T-cell (primary cell): ENCODE measurements at places on chromosomes 1 and 21.

GRCh38 chr1:10973552-10973951 is 38.9 kb upstream of the TARDBP start:
- DNase-seq: no peak

GRCh38 chr1:226877669-226878068 is 7.3 kb downstream of the PSEN2 start:
- DNase-seq: no peak

DNA sequence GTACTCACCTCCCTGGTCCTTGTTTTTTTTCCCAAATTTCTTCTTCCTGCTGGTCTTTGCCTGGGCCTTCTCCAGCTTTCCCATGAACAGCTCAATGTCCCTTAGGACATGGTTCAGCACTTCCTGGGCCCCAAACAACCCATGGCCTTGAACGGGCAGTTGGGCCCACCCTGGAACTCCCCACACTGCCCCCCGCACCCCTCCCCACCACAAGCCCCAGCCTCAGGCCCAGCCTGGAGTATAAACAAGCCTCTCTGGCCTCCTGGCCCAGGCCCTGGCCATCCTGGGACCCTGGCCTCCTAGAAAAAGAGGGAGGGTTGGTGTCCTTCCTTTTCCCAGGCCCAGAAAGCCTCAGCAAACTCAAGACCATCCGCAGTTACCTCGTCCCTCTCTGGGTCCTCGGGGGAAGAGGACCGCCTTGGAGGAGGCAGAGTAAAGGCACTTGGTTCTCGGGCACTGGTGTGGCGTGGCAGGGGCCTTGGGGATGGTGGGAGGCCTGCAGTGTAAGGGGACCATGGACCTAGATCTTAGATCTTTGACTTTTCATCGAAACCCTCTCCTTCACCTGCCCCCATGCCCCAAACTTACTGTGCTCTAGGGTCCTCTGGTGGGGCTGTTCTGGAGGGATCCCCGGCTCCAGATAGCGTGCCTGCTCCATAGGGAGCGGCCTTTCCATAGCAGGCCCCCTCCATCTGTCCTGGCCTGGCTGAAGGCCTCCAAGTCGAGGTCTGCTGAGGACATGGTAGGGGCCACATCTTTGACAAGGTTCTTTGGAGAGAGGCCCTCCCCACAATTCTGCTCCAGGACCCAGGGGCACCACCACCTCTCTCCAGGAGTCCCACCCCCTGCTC is 5.6 kb downstream of the EPS8L3 start:
- DNase-seq: no peak

DNA sequence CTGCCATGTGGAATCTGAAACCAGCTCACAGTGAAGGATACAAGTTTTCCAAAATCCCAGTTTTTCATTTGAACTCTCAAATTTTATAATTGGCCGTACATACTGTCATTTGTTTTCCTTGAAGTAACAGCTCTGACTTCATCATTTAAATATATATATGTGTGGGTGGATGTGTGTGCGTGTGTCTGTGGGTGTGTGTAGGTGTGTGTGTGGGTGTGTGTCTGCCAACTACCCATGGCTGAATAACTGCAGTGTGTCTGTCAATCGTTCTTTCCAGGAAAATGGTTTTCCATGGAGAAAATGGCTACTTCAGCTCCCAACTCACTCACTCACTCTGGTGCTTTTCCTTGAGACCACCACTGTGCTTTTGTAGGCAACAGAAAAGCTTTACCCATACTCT is 169.0 kb downstream of the PLPP3 start:
- no peak for DNase-seq

- no peak for DNase-seq
These were observed 34.0 kb upstream of the GADD45A start for GRCh38 chr1:67651031-67651430.

DNA sequence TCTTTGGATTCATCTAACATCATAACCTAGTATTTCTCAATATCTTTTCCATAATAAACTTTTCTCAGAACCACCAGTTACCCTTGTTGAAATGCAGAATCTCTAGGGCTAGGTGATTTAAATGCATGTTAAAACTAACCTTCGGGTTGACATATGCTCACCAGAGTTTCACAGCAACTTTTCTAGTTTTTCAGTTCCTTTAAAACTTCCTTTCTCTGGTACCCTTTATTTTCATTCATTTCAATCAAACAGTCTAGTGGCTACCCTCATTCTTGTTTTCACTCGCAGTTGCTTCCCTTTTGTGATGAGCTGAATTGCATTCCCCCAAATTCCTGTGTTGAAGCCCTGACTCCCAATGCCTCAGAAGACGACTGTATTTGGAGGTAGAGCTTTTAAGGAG is 712.8 kb upstream of the CHRM3 start:
- DNase-seq: no peak

DNA sequence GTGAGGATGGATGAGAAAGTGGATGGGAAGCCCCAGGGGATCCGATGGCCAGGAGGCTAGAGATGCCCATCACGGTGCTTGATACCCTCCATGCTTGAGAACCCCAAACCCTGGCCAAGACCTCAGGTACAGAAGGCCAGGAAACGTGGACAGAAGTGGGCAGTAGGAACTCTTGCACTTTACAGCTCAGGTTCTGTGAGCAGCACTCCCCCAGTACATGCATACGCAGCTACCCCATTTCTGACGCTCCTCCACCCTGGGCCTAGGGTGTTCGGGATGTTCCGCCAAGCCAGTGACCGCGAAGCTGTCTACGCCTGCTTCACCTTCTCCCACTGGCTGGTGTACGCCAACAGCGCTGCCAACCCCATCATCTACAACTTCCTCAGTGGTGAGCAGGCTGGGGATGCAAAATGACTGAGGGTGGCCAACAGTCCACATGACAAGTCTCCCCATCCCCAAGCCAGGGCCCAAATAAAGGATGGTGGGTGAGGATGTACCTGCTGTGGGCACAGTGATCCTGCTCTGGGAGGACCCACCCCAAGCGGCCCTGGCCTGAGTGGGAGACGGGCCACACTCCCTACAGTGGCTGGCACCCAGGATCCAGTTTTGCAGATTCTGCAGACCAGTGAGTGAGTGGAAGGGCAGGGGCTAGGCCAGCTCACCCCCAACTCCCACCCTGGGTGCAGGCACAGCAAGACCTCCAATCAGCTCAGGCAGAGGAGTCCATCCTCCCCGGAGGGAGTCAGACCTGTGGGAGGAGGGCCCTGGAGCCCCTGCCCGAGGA is 7.4 kb downstream of the HCRTR1 start:
- DNase-seq: no peak

DNA sequence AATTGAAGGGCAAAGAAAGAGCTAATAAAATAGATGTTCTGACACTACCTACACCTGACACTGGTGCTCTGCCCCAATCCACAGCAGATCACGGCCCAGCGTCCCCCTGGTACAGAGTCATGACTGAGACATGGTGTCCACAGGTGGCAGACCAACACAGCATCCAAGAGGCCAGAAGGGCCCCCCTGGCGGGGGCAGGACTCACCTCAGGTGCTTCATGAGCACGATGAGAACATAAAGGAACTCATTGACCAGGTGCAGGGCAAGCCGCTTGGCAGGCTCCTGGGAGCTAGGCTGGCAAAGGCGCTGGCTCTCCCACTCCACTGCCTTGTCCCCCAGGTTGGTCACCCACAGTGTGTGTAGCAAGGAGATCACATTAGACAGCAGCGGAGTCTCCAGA is 20.4 kb downstream of the MRAP start:
- no peak for DNase-seq

GRCh38 chr1:176719447-176719846 is 256.5 kb downstream of the PAPPA2 start:
- DNase-seq: no peak

DNA sequence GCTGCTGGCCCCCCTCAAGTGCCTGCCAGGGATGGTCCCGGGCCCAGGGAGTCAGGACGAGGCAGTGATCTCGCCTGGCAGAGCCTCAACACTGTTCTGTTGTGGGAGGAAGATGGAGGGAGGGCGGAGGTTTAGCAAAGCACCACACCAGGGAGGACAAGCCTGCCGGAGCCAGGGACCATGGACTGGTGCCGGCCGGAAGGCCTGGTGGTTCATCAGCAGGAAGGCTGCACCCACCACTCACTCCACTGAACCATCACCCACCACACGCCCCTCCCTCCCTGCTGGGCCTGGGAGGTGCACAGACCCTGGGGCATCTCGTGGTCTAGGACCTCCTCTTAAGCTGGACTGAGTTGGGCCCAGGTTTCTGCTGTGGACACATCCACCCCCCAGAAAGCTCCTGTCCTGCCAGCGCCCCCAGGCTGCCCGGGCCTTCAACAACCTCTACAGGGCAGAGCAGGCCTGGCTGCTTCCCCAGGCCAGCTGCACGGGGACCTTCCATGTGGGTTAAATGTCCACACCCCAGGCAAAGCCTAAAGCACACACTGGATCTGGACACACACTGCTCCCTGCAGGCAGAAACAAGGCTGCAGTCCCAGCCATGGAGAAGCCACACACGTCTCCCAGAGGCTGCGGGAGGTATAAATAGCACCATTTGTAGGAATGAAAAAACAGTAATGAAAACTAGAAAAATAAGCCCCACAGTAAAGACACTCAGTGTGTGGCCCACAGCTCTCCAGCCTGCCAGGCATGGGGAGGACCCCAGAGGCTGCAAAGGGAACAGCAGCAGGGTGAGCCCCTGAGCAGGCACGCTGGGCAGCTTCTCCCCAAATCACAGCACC is 10.4 kb upstream of the TMEM240 start:
- no peak for DNase-seq

DNA sequence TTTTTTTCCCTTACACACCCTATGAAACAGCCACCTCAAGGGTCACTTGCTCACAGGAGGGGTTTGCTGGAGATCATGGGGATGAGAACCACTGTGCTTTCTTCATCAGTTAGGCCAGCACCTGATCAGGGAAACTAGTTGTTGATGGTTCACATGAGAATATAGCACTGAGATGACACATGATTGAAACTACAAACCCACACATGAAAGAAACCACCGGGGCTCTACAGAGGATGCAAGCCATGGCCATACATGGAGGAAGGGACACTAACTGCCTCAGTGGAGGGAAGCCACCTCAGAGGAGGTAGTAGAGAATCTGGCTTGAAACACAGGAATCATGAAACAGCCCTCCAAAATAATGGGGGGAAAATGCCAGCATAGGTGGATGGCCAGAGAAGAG is 63.2 kb downstream of the PRKAB2 start:
- DNase-seq: no peak

DNA sequence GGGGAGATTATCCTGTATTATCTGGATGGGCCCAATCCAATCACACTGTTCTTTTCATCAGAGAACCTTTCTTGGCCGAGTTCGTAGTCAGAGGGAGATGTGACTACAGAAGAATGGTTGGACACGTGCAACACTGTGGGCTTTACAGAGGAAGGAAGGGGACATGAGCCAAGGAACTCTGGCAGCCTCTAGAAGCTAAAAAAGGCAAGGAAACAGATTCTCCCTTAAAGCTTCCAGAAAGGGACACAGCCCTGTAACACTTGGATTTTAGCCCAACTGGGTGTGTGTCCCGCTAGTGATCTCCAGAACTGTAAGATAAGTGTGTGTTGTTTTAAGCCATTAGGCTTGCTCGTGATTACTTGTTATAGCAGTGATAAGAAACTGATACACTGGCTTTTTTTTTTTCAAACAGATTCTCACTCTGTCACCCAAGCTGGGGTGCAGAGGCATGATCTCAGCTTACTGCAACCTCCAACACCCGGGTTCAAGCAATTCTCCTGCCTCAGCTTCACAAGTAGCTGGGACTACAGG is 53.9 kb upstream of the FBXO28 start:
- DNase-seq: no peak

DNA sequence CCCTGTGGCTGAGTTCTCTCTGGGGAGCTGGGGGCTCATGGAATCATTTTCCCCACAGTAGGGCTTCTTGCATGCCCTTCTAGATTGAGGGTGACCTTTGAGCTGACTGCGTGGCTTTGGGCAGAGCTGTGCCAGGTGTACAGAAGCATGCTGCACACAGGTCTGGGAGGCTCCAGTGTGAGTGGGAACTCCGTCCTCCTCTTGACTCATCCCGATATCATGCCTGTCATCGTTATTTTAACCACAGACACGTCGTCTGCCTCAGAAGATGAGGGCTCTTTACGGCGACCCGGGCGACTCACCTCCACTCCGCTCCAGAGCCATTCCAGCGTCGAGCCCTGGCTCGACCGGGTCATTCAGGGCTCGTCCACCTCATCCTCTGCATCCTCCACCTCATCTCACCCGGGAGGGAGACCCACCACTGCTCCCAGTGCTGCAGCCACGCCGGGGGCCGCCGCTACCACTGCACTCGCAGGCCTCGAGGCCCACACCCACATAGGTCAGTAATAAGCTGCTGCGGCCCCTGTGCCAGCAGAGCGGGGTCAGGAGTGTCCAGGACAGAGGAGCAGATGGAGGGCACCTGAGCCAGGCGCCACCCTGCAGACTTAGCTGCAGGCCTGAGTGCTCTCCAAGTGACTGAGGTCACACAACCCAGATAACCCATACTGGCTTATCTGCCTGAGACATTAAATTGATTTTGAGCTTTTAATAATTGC is 39.8 kb downstream of the DIP2A start:
- no peak for DNase-seq

- no peak for DNase-seq
These were observed 69.6 kb downstream of the CD34 start for GRCh38 chr1:207841293-207841692.

DNA sequence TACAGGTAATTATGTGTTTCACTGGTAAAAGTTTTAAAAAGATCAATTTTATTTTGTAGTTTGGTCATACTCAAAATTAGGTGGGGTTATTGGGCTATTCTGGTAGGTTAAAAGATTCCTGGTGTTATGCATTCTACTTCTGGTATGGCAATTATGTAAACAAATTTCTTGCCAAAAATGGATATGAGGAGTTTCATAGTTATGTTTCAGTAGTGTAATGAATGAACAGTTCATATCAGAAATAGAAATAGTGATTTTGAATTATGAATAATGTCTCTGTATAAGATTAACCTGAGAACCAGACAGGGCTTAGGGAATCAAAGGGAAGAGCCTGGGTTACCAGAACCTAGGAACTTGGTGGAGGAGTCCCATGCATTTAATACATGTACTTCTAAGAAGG is 15.9 kb downstream of the ATF6 start:
- no peak for DNase-seq

DNA sequence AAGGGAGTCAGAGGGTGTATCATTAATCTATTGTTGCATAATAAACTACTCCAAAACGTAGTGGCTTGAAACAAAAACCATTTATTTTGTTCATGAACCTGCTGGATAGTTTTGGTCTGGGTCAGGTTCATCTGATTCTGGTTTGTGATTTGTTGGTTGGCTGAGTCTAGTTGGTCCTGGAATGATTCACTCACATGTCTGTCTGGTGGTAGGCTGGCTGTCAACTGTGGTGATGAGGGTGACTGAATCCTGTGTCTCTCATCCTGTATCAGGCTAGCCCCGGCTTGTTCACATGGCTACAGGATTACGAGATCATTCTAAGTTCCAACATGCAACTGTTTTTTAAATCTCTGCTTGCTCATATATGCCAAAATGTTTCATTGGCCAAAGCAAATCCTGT is 22.5 kb upstream of the SIKE1 start:
- no peak for DNase-seq

- DNase-seq: no peak
These were observed 20.3 kb downstream of the USP24 start for GRCh38 chr1:55194851-55195250.
